ENCODE measurements at places on chromosomes 7 and 10.

DNA sequence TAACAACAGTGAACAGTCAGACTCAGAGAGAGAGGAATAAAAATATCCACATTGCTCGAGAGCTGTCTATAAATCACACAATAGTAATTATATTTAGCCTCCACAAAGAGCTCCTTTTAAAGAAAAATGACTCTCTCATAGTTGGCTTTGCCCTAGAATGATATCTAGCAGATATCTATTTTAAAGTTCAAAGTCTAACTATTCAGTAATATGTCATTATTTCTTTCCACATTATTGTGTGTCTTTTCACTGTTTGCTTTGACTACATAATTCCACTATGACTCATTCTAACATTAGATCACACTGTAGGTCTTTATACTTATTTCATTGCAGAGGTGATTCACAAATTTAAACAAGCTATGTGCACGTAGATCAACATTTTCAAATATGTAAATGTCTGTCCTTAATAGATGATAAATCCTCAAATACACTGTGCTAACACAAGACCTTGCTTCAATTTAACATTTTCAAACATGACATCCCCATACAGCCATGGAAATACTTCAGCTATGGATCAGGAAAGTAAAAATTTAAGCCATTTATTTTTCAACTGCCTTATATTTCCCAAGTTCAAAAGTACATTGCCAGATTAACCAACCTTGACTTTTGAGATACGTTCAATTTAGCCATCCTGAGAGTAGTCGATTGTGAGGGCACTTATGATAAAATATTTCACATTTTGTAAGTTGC lies 99.9 kb upstream of the AKR1E2 start:
- DNase-seq = peak; percentile 96

DNA sequence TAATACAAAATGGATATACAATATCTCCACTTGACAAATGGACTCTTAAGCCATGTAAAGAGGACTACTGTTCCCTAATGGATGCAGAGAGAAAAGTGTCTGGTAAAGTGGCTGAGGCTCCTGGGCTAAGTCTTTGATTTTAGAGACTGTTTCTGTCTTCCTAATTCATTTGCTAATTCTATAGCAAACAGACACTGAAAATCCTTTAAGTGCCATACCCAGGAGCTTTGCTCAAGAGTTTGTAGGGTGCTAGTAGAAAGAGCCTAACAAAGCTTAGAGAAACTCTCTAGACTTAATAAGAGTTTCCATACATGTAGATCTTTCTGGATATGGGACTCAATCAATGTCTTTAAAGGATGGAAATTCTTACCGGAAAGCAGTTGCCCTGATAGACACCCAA lies 16.7 kb downstream of the CEP55 start:
- DNase-seq = no peak

DNA sequence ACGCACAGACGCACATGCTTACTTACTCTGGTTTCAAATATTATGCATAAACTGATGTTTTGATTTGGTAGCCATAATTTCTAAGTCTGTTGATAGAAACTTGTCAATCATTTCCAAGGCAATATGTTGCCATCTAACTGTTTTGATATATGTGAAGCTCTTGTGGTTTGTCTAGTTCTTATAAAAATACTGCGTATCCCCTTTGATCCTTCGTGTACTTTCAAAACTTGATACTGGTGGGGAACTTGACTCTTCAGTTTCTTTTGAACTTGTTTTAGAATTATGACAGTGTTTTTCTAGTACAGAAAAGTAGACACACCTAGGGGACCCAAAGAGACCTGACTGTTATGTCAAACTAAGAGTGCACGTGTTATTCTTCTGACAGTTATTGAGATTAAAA lies 708.0 kb downstream of the LRMDA start:
- DNase-seq = no peak

DNA sequence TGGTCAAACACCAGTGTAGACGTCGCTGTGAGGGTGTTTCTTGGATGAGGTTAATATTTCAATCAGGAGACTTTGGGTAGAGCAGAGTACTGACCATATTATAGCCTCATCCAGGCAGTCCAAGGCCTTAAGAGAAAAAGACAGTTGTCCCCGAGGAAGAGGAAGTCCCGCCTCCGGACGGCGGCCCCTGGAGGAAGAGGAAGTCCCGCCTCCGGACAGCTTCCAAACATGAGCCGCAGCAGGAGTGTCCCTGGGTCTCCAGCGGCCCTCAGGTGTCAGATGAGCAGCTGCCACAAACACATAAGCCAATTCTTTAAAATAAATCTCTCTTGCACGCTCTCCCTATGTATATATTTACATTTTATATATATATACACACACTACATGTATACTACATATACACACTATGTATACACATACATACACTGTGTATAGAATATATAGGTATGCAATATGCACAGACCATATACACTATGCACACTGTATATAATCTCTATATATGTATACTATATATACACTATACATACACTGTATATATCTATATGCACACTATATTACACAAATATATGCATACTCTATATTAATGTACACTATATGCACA lies 37.5 kb downstream of the PWWP2B start:
- peak; percentile 48 for DNase-seq

DNA sequence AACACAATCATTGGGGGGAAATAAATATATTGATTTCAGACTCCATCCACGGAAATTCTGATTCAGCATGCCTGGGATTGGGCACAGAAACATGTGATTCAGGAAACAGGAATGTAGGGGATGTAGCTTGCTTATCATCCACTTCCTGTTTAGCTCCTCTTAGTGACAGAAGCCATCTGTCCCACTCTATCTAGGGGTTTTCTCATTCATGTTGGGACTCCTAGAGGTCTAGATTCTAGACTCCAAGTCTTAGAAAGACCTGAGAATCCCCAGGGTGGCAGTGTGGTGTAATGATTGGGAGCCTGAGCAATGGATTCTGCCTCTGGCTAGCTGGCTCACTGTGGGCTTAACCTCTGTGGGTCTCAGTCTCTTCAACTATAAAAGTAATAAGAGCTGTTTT lies 67.9 kb downstream of the CDK1 start:
- peak; percentile 7 for DNase-seq

- DNase-seq = no peak
Observed at GRCh38 chr7:2431260-2431867, 28.0 kb downstream of the CHST12 start.

DNA sequence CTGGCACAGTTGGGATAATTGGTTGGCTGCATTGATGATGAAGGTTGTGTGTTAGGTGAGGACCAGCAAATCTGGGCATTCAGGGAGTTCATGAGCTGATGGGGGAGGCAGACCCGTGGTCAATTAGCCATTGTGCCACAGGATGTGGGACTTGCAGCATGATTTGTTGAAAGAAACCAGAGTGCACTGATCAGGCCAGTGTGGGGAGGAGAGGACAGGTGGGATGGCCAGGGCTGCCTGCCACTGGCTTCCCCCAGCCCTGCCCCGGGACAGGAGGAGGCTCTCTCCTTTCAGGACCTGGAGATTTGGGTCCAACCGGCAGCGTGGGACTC lies 4.3 kb downstream of the CLIP2 start:
- no peak for DNase-seq

- no peak for DNase-seq
Observed at GRCh38 chr7:44568771-44569560, 4.7 kb downstream of the DDX56 start.

DNA sequence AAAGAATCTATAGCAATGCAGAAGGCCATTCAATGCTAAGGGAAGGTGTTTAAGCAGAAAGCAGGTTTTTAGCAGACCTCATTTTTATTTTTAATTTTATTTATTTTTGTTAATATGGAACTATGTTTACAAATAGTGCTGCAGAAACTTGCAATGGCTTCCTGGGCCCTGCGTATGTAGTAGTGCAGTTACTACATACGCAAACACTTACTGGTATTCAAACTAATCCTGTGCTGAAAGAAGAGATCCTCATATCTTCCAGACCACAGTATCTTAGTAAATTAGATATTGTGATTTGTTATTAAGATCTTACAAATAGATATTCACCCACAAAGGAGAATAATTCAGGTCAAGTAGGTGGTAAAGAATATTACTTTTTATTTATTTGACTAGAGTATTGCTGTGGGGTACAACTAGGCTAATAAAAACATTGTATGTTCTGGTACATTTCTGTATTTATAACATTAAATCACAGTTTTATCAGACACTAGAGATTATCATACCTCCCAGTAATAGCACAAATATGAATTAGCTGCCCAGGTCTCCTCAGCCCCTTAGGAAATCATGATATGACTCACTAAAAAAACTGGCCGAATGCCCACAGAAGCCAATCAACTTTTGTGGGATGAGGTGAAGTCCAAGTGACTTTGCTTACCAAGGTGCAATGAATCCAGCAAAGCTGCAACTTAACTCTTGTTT lies 57.6 kb downstream of the RNLS start:
- peak; percentile 91 for DNase-seq

DNA sequence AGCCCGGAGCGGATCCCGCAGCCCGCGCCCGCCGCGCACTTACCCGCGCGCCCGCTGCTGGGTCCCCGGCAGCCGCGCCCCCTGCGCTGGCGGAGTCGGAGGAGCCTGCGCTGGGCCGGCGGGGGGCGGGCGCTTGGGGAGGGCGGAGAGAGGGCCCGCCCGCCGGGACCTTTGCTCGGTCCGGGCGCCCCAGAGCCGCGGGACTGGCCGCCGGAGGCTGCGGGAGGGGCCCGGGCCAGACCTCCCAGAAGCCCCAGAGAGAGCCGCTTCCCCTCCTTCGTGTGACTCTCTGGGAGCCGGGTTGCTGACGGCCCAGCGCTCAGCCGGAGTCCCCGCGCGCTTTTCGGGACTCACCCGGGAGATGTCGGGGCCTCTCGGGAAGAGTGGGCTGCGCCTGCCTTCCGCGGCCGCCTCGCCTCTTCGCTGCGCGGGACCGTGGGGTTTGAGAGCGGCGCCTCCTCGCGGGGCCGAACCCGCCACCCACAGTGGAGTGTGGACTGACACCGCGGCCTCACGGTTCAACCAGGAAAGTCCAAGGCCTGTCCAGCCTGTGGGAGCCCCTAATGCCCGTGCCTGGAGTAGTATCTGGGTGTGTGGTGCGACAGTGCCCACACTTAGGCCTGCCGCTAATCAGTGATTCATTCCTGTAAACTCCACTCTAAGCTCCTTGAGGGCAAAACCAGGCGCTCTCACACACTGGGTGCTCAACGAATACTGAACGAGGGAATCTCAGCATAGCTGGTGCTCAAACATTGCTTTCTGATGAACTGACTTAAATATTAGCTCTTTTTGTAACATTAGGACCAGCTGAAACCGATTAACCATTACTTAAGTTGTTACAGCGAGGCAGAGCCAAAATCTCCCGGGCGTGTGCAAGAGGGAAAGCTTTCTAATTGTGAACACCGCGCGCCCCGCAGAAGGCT lies at the start of gene GSDME:
Gene GSDME (minus strand): TSS at position 112 of the 923 bp plus-strand sequence. CDS start 7,690 bp downstream, outside the sequence.
- DNase-seq = no peak

- DNase-seq = no peak
Observed at GRCh38 chr10:11344081-11344480, 267.4 kb downstream of the USP6NL start.

DNA sequence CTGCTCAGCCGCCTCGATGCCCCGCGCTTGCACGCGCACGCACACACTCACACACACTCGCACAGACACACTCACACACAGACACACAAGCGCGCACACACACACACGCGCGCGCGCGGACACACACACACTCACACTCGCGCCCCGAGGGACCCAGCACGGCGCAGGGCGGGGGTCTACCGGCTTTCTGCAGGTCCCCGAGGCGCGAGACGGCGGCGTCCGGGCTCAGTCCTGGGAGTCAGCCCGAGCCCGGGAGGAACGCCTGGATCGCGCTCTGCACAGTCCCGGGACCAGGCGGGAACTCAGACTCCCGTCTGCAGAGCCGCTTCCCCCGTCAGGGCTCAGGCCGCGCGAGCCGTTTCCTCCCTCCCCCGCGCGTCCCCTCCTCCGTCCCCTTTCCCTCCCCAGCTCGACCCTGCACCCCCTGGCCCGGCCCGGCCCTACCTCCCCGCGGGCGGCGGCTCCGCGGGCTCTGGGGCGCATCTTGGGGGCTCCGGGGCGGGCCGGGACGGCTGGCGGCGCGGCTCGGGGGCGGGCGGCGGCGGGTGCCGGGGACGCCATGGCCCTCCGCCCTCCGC lies 464 bp downstream of the DENND2A start:
- no peak for DNase-seq

DNA sequence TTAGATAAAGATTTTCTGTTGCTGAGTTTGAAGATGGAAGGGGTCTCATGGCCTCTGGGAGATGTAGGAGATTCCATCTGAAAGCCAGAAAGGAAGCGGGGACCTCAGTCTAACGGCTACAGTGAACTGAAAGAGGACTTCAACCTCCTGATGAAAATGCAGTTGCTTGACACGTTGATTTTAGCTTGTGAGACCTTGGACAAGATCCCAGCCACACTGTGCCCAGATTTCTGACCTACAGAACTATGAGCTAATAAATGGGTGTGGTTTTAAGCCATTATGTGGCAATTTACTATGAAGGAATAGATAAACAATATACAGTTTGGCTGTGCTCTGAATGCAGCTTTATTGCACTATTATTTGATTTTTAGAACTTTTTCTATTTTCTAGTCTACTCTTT lies 342.3 kb upstream of the SEMA3D start:
- no peak for DNase-seq

GRCh38 chr10:16866541-16867275 lies 49.5 kb upstream of the RSU1 start:
- DNase-seq = no peak

DNA sequence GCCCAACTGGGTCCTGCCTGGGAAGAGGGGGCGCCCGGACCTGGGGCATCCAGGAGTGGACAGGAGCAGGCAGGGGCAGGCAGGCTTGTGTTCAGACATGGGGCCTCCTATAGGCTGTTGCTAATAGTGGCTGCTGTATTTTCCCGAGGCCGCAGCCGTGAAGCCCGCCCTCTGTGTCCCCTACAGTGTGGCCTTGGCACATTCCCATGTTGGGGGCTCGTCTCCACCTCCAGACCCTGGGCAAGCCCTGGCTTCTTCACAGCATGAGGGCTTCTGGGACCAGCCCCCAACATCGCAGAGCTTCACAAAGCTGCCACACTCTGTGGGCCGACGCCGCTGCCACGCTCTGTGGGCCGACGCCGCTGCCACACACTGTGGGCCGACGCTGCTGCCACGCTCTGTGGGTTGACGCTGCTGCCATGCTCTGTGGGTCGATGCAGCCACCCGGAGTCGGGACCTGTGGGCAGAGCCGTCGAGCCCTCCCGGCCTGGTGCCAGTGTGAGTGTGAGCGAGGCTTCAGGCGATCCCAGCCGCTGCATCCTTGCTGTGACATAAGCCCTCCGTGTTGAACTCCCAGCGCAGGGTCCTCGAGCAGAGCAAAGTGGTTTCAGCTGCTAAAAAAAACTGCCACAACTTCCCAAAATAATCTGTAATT lies 109.0 kb downstream of the INPP5A start:
- no peak for DNase-seq

GRCh38 chr10:62348029-62348428 lies 26.1 kb upstream of the ZNF365 start:
- no peak for DNase-seq

GRCh38 chr7:74013539-74014272 lies 14.3 kb upstream of the ELN start:
- no peak for DNase-seq

DNA sequence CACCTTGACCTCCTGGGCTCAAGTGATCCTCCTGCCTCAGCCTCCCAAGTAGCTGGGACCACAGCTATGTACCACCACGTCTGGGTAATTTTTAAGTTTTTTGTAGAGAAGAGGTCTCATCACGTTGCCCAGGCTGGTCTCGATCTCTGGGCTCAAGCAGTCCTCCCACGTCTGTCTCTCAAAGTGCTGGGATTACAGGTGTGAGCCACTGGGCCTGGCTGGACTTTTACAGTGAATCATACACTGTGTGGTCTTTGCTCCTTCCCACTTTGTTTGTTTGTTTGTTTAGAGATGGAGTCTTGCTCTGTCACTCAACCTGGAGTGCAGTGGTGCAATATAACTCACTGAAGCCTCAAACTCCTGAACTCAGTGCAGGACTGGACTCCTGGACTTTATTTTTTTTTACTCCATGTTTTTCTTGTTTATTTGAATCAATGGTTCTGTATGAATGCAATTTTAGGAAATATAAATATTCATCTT lies 12.5 kb downstream of the PPIA start:
- DNase-seq = no peak
